ENCODE measurements at places on chromosomes 11 and 22.

- DNase-seq, result no peak
Measured at GRCh38 chr11:110072930-110073329, 20.3 kb upstream of the ZC3H12C start.

DNA sequence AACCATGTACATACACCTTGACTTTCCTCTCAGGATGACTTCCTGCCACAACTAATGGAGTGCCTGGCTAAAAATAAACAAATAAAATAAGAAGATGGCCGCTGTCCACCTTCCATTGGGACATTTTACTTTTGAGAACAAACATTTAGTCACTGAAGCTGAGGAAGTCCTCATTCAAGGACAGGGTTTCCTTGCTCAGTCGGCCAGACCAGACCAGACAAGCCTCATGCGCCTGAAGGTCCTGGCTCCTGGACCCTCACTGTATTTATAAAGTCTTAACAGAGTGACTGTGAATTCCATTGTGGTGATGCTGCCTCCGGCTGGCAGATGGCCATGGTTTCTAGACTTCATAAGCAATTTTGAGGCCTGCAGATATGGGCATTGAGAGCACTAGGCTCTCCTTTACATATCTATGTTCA, 114.5 kb downstream of the MAML2 start:
- no peak for DNase-seq

GRCh38 chr11:87851234-87851633, 324.0 kb downstream of the RAB38 start:
- no peak for DNase-seq

GRCh38 chr11:107682572-107682971, 29.3 kb downstream of the SLN start:
- no peak for DNase-seq

GRCh38 chr11:636511-637332, at the start of gene DRD4:
Gene DRD4, plus strand, starts transcription at chr11:637269. Its CDS starts 36 bp downstream, at chr11:637305.
- DNase-seq, result no peak

- DNase-seq, result peak; percentile 8
Measured at GRCh38 chr11:34313099-34313517, 44.7 kb downstream of the ABTB2 start.

DNA sequence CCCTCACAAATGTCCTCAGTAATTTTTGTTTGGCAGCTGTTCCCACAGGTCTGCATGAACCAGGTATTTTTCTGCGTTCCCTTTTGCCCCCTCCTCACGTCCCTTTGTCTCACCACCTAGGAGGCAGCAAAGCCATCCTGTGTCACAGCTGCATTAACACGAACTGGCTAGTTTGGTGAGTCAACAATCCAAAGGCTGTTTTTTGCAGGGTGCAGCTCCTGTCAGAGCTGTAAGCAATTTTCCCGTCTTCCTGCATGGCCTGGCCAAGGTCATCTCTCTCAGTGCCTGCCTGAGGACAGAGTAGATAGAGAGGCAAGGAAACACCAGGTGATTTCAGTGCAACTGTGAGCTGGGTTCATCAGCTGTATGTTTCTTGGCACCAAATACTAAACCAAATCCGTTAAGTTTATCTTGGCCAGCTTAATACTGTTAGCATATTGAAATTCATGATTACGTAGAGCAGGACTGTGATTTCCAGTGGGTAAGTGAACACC, 20.6 kb upstream of the VSIG10L2 start:
- DNase-seq, result no peak

DNA sequence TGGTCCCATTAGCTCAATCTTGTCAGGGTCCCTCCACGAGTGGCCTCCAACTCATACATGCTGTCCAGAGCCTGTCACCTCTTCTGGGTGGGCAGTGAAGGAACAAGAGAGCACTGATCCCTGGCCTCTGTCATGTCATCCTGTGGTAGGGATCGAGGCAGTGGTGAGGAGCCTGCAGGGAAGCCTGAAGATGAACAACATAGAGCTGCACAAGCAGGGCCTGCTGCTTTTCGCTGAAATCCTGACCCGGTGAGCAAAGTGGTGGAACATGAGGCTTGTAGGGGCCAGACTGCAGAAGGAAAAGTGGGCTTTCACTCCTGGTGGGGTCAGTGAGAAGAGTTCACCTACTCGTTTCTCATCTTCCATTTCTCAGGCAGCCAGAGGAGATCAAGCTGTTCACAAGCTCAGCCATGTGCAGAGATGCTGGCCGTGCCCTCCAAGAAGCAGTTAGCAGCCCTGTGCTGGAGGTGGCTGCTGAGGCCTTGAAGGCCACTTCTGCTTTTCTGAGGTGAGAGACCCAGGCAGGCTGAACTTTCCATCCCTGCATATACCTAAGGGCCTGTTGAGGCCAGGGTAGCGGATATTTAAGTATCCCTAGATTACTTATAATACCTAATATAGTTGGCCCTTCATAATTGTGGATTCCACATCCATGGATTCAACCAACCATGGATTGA, 32.9 kb downstream of the MEI1 start:
- no peak for DNase-seq

GRCh38 chr11:46659908-46660307, 40.5 kb downstream of the ARHGAP1 start:
- DNase-seq, result no peak

DNA sequence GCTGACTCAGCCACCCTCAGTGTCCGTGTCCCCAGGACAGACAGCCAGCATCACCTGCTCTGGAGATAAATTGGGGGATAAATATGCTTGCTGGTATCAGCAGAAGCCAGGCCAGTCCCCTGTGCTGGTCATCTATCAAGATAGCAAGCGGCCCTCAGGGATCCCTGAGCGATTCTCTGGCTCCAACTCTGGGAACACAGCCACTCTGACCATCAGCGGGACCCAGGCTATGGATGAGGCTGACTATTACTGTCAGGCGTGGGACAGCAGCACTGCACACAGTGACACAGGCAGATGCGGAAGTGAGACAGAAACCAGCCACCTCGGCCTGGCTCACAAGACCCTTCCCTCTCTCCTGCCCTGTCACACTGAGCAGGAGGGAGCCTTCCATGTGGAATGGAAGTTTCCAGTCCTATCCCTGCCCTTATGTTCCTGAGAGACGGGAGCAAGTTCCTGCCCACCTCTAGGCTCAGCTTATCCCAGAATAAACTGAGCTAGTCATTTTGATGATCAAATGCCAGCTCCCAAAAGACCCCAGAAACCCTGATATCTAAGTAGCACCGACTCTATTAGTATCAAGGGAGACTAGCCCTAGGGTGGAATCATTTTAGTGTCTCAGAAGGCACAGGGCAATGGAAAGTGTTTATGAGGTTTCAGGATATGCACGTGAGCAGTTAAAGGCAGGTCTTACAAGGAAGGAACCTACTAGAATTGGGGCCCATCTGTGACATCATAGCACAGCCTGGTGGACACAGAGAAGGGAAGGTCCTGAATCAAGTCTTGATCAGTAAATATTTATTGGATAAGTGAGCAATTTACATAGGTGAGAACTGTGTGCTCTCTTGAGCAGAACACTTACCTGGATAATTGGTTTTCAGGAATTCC, 6.3 kb upstream of the IGLL5 start:
- no peak for DNase-seq

DNA sequence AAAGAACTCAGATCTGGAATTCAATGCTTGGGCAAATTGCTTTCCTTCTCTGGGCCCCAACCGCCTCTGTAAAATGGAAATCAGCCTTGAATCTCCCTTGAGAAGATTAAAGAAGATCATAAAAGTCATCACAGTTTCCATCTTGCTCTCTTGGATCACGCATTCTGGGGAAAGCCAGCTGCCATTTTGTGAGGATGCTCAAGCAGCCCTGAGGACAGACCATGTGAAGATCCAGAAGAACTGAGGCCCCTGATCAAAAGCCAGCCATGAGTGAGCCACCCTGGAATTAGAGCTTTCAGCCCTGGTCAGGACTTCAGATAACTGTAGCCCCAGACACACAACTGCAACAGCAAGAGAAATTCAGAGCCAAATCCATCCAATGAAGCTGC, 229.3 kb downstream of the MN1 start:
- no peak for DNase-seq

GRCh38 chr11:76653674-76654284, 16.8 kb downstream of the LRRC32 start:
- no peak for DNase-seq

DNA sequence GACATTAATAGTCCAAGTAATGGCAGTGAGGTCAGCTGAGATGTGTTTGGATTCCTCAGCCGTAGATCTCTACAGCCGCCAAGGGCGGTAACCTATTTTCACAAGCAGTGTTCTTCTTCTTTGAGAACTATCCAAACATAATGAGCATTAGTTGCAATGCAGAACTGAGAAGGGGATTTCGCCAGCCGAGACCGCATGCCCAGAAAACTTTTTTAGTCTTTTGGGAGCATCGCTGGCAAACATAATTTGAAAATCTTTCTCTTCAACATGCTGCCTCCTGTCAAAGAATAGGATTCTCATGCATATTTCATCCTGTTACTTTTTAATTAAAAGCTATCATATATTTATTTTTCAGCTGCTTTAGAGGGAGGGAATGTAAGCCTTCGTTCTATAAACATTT, 81.4 kb upstream of the SEZ6L start:
- no peak for DNase-seq

DNA sequence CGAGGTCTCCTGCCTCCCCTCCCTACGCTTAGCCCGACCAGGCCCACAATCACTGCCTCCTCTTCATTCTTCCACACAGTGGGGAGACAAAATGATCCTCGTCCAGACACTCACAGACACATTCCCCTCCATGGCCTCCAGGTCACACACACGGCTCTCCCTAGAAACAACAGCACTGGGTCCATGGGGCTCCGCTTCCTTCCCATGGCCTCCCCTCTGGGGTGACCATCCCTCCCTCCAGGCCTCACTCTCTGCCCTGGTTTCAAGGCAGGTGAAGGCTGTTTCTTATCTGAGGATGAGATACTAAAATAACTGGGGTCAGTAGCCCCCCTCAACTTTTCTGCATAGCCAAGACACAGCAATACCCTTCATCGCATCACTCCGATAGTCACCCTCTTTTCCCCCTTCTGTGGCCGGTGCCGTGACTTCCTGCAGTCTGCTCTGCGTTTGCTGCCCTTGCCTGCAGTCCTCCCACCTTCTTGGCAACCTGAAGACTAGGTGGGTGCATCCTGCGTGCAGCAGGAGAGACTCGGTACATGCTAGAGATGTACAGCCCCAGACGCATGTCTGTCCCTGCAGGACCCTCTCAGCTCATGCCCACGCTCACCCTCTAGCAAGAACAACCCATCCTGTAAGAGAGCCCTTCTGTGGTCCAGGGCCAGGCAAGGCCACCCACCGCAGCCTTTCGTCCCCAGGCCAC, 55.8 kb downstream of the CD6 start:
- peak; percentile 53 for DNase-seq

DNA sequence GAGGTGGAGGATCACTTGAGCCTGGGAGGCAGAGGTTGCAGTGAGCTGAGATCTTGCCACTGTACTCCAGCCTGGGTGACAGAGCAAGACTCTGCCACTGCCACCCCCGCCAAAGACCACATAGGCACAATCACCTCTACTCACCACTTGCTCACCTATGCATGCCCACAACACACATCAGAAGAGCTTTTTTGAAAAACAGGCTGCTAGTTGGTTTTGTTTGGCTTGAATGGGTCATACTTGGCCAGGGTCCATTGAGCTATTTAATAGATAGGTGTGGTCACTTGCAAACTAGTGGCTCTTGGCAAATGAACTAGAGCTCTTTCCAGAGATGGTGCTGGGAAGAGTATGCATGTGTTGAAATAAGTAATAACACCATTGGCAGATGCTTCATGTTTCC, 80.1 kb downstream of the EMSY start:
- DNase-seq, result no peak

GRCh38 chr22:36352803-36353507, 34.8 kb downstream of the MYH9 start:
- no peak for DNase-seq

GRCh38 chr11:33234397-33235190, 22.6 kb upstream of the HIPK3 start:
- DNase-seq, result no peak

GRCh38 chr22:46661221-46661851, 41.1 kb downstream of the GRAMD4 start:
- peak; percentile 69 for DNase-seq

- DNase-seq, result no peak
Measured at GRCh38 chr11:116374085-116374484, 398.7 kb downstream of the BUD13 start.

- DNase-seq, result no peak
Measured at GRCh38 chr11:21066030-21066429, 396.6 kb downstream of the NELL1 start.

DNA sequence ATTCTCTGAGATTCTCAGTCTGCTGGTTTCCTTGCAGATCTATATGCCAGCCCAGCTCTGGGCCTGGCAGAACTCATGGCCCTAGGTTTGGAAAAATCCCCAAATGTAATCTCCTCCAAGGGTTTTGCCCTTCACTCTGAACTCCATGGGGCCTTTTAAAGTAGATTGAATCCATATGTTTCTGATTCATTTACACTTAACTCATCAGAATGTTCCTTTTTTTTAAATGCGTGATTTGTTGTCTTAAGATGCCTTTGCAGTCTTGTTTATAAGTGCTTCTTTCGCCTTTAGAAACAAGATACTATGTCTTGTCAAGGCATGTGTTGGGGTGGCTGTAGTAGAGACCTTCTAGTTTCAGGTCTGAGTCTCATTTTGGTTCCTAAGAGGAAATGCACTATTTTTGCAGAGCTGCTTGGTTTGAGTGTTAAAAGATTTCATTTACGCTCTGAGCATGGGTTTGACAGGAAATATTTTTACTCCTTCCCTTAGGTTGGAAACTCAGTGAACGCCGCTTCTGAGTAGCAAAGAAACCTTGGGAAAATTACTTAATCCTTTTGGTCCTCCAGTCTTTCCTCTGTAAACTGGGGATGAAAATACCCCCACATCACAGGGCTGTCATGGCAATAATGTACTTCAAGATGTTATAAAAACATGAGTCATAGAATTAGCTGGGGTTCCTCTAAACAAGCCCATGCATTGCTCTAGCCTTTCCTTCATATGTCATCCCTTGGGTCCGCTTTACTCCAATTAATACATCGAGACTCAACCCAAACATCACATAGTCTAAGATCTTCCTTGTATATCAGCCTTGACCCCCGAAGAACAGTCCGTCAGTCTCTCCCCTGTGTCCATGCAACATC, 83.5 kb downstream of the SNX19 start:
- no peak for DNase-seq

DNA sequence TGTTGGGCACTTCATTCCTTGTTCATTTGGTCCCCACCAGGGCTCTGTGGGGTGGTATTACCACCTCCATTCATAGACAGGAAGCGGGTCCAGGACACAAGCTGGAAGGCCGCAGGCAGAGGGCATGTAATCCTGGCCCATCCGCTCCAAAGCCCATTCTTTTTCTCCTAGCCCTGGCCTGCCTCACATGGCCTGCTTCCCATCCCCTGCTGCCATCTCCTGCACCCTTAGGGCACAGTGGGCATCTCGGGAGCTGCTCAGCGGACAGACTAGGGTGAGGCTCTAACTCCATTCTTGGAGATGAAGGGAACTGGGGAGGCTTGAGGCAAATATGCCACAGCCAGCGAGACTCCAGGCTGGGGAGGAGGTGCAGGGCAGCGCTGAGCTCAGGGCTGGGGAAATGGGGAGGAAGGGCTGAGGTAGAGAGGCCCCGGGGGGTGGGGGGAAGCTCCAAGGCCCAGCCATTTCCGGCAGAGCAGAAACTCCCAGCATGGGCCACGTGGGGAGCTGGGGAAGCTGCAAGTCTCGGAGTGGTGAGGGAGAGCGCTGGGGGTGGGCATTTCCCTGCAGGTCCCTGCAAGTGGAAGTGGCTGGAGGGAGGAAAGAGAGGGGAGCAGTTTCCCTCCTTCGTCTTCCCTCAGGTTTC, 14.3 kb upstream of the BCL9L start:
- DNase-seq, result peak; percentile 82

GRCh38 chr11:97738751-97739150, 1282.0 kb upstream of the CNTN5 start:
- no peak for DNase-seq

Data from stimulated activated CD4-positive, alpha-beta T cell treated with anti-CD3 and anti-CD28 coated beads, Interleukin-15, amount 100 ng/mL, for 24 hours (primary cell).